ENCODE measurements at places on chromosomes 7 and 10. TPM values are rescaled to one million over a fixed set of nuclear protein-coding genes. Genes with fewer than 3 reads are reported as not detected.

UBE2D4 gene
- 40.7 TPM for total RNA-seq

MKX gene
- 0.50 TPM for total RNA-seq

TECPR1 gene
- 23.4 TPM for total RNA-seq

- no peak for DNase-seq
Measured at GRCh38 chr7:97020601-97020995, 4.0 kb downstream of the DLX5 start.

- no peak for DNase-seq
Measured at GRCh38 chr10:69723653-69724052, 78.1 kb upstream of the COL13A1 start.

DNA sequence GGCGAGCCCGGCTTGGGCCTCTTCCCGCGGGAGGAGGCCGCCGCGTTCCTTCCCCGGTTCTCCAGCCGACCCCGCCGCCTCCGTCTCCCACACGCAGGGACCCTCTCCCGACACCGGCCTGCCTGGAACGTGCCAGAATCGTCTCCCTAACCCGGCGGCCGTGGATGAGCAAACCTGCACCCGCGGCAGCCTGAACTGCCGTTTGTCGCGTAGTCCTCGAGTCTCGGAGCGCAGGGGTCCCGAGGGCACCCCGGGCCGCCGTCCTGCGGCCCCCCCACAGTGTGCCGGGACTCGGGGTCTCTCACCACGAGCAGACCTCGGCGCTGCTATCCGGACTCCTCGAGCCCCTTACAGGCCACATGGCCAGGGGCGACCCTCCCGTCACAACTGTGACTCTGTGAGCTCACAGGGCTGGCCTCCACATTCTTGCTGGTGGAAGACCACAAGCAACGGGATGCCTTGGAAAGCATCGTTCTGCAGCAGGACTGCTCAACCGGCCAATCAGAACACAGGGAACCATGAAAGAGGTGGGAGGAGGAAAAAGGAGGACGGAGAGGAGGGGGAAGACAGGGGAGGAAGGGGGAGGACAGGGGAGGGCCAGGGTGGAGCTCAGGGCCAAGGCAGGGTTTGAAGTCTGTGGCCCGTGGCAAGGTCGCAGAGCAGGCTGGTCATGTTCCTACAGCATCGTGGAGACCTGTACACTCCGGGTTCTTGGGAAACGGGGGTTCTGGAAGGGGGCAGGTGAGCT, 276.9 kb downstream of the DNAJB6 start:
- DNase-seq = no peak

GRCh38 chr10:68365611-68366010, 32.9 kb upstream of the PBLD start:
- DNase-seq = no peak

GRCh38 chr10:23196915-23197314, 4.8 kb downstream of the PTF1A start:
- DNase-seq = no peak
